Suprapubic skin (tissue), 4 donors: ENCODE measurements at places on chromosomes 3 and 15.

- no peak overlapping the region for H3K4me3 ChIP-seq
- DNase-seq: no peak
- no peak overlapping the region for H3K27ac ChIP-seq
- H3K27me3 ChIP-seq: no peaks in the 10 kb centered on the region
- H3K4me1 ChIP-seq: peaks cover 17% of the 10 kb centered on the region
Measured at GRCh38 chr3:193821151-193821668, 228.2 kb downstream of the OPA1 start.

- no peaks in the 10 kb centered on the region for H3K27me3 ChIP-seq
- peaks cover 1% of the 10 kb centered on the region for H3K36me3 ChIP-seq
- no peak overlapping the region for H3K4me3 ChIP-seq
- no peak for DNase-seq
Measured at GRCh38 chr3:128151758-128152274, 1.5 kb upstream of the EEFSEC start.

DNA sequence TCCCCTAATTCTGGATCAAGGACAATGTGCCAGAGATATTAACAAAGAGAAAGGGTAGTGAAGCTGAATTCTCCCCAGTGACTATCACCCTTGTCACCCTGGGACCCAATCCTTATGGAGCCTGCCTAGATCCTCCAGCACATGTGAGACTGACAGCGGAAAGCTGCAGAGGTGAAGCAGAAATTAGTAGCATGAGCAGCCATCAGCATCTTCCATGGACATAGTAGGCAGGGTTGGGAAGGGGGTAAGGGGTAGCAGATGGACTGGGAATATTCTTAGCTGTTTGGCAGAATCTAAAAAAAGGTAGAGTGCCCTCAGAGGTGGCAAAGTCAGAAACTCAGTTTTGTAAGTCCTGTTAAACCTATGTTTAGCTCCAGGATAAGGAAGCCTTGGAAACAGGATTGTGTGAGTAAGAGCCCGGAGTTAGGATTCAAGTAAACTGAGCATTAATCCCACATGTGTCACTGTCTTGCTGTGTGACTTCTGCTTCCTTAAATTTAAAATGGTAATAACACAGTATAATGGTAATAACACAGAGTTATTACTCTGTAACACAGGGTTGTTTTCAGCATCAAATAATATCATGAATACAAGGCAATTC is 14.5 kb downstream of the GOLIM4 start:
- no peak overlapping the region for H3K27ac ChIP-seq
- H3K4me3 ChIP-seq: no peak overlapping the region
- H3K4me1 ChIP-seq: no peaks in the 10 kb centered on the region
- H3K27me3 ChIP-seq: no peaks in the 10 kb centered on the region
- no peak for DNase-seq

- peaks cover 12% of the 10 kb centered on the region for H3K27me3 ChIP-seq
- H3K4me1 ChIP-seq: peaks cover 5% of the 10 kb centered on the region
- no peak for DNase-seq
- no peak overlapping the region for H3K27ac ChIP-seq
- H3K4me3 ChIP-seq: no peak overlapping the region
Measured at GRCh38 chr15:91049378-91050127, 27.2 kb upstream of the VPS33B start.

- no peaks in the 10 kb centered on the region for H3K27me3 ChIP-seq
- no peak for DNase-seq
- H3K4me1 ChIP-seq: peaks cover 26% of the 10 kb centered on the region
- no peak overlapping the region for H3K27ac ChIP-seq
- peaks cover 9% of the 10 kb centered on the region for H3K36me3 ChIP-seq
- H3K4me3 ChIP-seq: no peak overlapping the region
Measured at GRCh38 chr15:75675579-75676404, 28.1 kb downstream of the SNX33 start.
